ENCODE measurements at places on chromosomes 2 and 18.

- DNase-seq: no peak
Measured at GRCh38 chr2:239012936-239013677, 165.2 kb downstream of the TWIST2 start.

GRCh38 chr2:112691881-112692281 is 28.9 kb upstream of the NT5DC4 start:
- no peak for DNase-seq

DNA sequence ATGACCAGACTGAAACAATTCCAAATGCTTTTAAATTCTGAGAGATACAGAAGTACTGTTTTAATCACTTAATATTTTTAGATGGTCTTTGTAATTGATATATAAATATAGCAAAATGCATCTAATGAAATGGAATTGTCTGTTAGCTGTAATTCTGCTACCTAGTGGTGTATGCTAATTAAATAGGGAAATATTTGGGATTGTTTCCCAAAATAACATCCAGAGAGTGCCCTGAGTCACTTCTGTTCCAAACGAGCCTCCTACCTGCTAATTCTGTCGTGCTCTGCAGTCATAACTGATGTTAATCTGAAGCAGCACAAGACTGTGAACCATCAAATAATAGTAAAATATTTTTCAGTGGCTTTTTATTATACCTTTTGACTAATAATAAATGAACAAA is 71.4 kb upstream of the NOSTRIN start:
- no peak for DNase-seq

- DNase-seq: no peak
Measured at GRCh38 chr2:65062843-65063825, 6.9 kb downstream of the CEP68 start.

DNA sequence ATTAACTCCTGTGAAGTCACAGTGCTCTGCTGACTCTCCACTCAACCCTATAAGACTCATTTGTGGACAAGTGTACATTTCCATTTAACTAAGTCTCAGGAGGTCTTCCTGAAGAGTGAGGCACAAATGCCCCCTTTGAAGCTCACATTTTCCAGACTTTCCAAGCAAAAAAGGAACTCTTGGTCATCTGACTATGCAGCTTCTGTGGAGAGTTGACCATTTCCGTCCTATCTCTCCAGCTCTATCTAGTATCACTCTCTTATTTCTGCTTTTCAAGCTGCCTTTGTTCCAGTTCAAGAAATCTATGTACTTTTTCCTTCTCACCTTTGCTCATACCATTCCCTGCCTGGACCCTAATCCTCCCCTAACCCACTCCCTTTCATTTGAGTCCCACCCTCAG is 77.0 kb downstream of the ANTXR1 start:
- DNase-seq: no peak

GRCh38 chr2:168494190-168494711 is 38.2 kb downstream of the CERS6 start:
- no peak for DNase-seq

GRCh38 chr2:160034396-160034795 is 28.0 kb downstream of the PLA2R1 start:
- DNase-seq: no peak

DNA sequence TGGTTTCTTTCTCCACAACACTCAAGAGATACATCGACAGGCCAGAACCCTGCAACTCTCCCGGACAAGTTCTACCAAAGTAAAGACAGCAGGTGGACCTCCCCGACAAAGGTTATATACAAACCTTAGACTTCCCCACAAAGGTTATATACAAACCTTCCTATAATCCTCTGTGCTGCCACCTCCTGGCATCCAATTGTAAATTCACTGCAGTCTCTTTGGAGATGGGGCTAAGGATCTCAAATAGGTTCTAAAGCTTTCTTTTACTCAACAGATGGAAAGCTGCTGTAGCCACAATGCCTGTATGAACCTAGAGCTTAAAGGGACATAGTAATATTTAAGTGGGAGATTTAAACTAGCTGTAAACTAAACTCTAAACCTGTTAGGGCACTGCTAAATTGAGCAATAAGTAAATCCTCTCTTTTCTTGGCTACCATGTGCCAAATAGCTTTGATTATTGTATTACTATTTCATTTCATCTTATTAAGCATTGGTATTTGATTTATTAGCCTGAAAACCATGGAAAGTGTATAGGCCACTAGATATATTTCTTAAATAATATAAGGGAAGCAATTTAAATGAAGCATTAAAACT is 9.8 kb upstream of the MREG start:
- no peak for DNase-seq

DNA sequence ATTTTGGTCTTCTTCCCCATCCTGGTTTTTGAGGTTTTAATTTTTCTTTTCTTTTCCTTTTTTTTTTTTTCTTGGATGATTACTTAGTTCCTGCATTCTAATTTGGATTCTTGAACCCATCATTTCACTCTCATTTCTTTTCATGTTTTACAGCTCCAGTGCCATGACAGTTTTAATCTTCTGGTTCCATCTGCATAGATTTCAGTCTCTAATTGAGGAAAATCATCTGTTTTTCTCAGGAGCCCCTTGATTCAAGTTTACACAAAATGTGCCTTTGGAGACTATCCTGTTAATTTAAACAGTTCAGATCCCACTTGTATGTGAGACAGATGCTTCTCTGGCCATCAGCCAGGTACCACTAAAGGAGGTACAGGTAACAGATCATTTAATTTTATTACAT is 379.9 kb downstream of the PIK3C3 start:
- DNase-seq: no peak

DNA sequence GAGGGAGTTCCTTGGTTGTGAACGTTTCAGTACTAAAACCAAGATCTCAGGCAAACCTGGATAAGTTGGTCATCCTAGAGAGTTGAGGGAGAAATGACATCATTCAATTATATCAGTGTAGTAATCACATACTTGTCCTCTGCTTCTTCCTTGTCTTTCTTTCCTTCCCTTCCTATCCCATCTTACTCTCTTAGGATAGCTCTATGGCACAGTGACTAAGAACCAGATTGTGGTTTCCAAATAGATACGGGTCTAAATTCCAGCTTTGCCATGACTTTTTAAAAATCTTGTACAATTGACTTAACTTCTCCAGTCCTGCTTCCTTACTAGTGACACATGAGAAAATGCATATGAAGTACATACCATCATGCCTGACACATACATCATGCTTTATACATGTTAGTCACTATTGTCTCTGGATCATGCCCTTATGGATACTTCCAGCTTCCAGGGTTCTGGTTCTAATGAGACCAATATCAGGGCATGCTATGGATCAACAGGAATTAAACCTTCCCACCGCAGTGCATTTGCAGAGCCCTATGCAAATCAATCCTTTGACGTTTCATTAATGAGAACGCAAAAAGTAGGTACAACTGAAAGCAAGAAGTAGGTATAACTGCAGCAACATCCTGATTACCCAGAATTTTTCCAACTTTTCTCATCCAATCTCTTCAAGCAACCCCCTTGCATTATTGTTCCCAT is 168.0 kb upstream of the KLF7 start:
- DNase-seq: no peak

DNA sequence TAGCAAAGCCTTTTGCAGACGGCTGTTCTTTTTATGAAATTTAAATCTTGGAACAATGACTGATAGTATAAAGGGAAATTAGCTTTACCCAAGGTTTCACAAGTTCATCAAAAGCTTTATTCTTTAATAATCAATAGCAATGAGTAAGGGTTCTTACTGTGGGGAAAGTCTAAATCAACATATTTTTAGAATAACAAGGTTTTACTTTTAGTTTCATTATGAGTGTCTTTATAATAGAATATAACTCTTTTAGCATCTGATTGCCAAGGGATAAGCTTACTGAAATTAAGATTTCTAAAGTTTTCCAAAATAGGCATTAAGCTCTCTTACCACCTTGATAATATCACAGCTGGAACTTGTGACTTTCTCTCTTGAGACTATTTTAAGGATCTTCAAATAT is 1489.7 kb downstream of the LRP1B start:
- no peak for DNase-seq

GRCh38 chr2:123864416-123864815 is 160.7 kb upstream of the CNTNAP5 start:
- DNase-seq: no peak

DNA sequence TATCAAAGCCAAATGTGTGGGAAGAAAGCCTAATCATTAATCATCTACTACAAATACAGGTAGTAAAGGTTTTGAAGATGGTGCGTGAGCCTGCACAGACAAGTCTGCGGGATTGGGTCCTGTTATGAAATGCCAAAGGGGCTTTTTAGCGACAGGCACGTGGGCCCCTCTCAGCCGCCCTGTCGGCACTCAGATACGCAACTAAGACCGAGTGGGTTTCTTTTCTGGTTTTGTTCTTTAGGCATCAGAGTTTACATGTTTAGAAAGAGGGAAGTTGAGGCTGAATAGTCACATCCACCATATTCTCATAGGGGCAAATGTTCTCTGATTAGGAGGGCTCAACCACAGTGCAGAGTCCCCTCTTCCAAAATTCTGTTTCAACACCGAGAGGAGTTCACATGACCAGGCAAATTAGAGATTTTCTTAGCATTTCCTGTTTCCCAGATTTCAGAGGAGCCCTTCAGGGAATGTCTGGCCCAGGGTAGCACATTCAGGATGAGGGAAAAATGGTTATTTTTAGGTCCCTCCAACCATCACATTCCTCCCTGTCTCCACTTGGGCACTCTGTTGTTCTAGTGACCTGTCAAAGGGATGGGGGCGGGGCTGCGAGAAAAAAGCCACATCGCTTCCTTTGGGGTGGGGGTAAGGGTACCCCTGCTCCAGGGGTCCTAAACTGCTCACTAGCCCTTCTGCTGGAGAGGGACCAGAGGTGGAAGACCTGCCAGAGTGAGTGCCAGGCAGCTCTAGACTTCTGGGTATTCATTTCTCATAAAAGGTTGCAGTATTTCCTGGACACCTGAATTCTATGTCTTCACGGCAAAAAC is 159.2 kb downstream of the BCL2 start:
- DNase-seq: peak; percentile 26

DNA sequence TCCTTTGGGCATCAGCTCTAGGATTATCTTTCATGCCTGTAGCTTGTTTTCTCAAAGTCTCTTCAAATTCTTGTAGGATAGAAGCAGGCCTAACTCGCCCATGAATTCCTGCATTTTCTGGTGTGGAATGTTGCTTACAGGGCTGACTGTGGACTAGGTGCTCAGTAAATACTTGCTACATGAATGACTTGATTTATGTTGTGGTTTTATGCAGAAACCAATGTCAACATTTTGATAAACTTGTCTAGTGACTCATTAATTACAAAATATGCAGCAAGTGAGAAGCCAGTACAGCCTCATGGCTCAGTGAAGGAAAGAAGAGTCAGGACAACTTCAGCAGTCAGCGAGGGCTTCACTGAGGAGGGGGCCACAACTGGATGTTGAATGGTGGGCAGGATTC is 110.6 kb upstream of the SIX2 start:
- DNase-seq: no peak

GRCh38 chr2:129276978-129277584 is 702.4 kb upstream of the RAB6C start:
- DNase-seq: no peak

DNA sequence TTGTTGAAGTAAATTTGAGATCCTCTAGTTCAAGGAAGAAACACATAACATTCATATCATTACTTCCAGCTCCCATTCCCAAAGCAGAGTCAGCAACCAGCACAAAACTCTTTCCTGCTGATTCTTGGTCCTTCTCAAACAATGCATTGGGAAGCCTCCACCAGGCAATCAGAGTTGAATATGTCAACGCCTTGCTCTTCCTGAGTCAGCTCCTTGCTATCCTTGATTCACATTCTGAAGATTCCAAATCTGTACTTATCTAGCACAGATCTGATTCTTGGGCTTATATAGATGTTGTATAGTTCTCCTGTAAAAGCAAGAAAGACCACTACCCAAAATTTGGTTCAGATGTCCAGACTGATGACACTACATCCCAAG is 29.6 kb downstream of the CFAP210 start:
- DNase-seq: no peak

- DNase-seq: no peak
Measured at GRCh38 chr18:79944126-79944731, 7.2 kb downstream of the SLC66A2 start.

- no peak for DNase-seq
Measured at GRCh38 chr2:204591225-204591624, 46.0 kb downstream of the PARD3B start.

DNA sequence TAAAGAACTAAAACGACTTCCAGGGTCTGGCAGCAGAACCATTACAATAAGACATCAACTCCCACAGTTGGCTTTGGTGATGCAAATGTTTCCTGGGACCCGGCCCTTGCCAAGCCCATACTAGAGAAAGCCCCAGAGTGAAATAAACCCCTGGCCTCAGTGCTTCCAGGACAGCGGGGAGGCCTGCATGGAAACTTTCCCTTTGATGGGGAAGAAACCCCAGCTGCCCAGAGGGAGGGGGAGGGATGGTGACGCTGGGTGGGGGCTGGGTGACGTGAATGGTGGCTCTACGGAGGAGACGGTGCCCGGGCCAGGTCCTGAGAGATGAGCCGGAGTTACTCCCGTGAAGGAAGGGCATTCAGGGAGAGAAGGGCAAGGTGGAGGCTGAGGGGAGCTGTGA is 27.5 kb downstream of the INHBB start:
- DNase-seq: no peak

DNA sequence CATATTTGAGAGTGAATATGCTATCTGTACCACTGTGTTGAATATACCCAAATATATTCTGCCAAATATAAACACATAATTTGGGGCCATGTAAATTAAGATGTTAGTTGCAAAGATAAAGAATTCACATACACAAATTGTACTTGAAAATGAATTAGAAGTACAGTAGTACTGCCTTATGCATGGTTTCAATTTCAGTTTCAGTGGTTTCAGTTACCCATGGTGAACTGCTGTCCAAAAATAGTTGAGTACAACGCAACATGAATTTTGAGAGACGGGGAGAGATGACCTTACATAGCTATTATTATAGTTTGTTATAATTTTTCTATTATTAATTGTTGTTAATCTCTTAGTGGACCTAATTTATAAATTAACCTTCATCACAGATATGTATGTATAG is 1313.0 kb upstream of the FAM98A start:
- DNase-seq: no peak

GRCh38 chr2:160967523-160967922 is 192.7 kb upstream of the TANK start:
- no peak for DNase-seq

DNA sequence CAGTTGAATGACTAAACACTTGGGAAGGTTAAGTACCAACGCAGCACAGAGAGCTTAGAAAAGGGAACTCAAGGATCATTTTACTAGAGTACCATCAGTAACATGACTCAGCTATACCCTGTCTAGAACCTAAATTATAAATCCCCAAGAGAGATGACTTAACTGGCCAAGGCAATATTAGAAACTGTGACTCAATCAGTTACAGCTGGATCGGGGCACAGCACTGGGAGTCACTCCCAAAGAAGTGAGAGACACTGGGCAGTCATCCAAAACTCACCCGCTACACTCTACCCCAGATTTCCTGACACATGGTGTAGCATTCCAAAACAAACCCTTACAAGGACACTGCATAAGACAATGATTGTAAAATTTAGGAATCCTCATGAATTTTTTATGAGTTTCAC is 17.7 kb downstream of the IWS1 start:
- DNase-seq: no peak

All from effector memory CD4-positive, alpha-beta T cell (primary cell).